Left ventricle myocardium inferior (tissue), 1 donor: ENCODE measurements at places on chromosomes 12 and 14. TPM values are rescaled to one million over a fixed set of nuclear protein-coding genes. Genes with fewer than 3 reads are reported as not detected.
A peak's percentile ranks its signal among the peaks of the same experiment; 100 is the strongest.

- DNase-seq = no peak
Measured at GRCh38 chr14:92440345-92441003, 73.1 kb upstream of the RIN3 start.

- DNase-seq = no peak
Measured at GRCh38 chr12:95693689-95694088, 96.9 kb downstream of the NTN4 start.

GRCh38 chr12:85036234-85036707 lies at the start of the genes LRRIQ1 and TSPAN19:
TSS of gene LRRIQ1 (plus strand) at chr12:85036351. CDS start at chr12:85038177, 1,826 bp downstream.
TSS of gene TSPAN19 (minus strand) at chr12:85036277. CDS start at chr12:85029946, 6,331 bp downstream.
- peak; percentile 20 for DNase-seq

- no peak for DNase-seq
Measured at GRCh38 chr14:92259613-92260357, 63.2 kb upstream of the SLC24A4 start.

- DNase-seq = no peak
Measured at GRCh38 chr14:76687611-76688382, 73.5 kb upstream of the VASH1 start.

GRCh38 chr14:35286003-35286600 lies 6.1 kb upstream of the PSMA6 start:
- DNase-seq = no peak

DNA sequence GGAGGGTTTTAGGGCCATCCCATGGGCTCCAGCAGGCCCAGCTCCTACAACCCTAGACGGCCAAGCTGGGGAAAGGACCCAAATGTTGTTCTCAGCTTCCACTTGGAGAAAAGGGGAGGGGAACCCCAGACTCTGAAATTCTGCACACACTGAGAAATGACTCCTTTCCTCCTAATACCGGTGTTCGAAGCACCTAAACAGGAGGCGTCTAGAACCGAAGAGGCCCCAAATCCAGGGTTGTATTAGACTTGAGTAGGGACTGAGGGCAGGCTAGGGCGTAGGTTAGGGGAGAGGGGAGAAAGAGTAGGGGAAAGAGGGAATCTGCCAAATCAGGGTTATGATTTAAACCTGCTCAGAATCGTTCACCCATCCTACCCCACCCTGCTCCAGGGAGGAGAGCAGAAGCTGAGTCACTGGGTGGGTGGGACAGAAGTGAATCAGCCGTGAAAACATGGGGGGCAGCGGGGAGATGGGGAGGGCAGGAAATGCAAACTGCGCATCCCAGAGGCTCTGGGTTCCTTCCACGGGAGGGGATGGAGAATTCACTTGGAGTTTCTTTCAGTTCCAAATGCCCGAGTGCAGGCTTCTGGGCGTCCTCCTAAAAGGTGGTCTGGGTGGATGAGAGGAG lies 1.0 kb downstream of the IGFBP6 start:
- peak; percentile 37 for DNase-seq

DNA sequence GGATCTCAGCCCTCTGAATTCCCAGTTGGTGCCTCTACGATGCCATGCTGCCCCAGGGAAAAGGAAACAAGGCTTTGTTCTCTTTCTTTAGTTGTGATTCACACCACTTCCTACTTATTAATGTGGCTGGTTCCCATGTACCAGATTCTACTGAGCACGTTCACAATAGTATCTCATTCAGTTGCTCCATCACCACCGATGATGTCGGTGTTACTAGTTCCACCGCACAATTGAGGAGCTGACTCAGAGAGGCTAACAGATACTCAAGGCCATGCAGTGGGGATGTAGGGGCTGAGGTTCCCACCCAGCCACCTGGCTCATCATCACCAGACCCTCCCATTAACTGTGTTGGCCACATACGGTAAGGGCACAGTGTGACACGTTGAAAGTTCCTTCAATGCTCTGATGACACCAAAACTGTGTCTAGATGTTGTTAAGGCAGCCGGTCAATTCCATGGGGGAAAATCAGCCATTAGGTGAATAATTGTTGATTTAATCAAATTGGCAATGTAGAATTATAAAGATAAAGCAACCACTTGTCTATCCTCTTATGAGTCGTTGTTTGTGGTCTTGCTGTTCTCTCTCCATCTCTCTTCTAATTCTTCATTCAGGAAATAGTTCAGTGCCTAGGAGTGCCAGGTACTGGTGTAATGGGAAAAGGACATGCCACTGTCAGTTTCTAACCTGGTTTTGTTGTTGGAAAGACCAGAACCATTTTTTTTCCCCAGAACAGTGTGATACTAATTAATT lies 244.2 kb upstream of the CRY1 start:
- DNase-seq = no peak

DNA sequence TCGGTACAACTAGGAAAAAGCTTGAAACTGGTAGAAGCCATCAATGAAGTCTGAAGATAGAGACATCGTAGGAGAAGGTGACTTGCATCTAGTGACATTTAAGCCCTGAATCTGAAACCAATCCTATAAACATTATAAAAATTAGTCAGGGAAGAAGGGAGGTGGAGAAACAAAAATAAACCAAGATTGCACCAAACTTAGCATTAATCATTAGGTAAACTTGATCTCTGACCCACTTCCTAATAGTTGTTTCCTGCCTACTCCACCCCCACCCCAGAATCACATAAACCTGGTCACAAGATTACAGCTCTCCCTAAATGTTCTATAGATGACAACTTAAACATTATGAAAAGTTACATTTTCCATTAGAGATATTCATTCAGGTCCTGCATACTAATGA lies 40.4 kb downstream of the TSPAN19 start:
- DNase-seq = no peak

DNA sequence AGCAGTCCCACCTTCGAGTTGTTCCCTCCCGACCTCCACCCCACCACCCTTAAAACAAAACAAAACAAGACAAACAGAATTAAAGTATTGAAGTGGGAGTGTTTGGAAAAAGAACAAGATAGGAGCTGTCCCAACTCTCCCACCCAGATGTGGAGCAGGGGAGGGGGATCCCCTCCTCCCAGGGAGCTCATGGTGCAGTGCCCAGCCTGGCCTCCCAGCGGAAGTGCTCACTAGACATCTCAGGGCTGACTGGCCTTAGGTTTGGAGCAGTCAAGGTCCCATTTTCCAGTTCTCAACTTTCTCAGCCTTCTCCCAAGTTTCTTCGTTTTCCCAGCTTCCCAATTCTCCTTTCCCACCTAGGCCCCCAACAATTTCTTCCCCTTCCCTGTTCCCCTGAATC lies 2.9 kb downstream of the SP7 start:
- no peak for DNase-seq

GRCh38 chr12:70691018-70691672 lies 53.9 kb upstream of the PTPRB start:
- DNase-seq = no peak

DNA sequence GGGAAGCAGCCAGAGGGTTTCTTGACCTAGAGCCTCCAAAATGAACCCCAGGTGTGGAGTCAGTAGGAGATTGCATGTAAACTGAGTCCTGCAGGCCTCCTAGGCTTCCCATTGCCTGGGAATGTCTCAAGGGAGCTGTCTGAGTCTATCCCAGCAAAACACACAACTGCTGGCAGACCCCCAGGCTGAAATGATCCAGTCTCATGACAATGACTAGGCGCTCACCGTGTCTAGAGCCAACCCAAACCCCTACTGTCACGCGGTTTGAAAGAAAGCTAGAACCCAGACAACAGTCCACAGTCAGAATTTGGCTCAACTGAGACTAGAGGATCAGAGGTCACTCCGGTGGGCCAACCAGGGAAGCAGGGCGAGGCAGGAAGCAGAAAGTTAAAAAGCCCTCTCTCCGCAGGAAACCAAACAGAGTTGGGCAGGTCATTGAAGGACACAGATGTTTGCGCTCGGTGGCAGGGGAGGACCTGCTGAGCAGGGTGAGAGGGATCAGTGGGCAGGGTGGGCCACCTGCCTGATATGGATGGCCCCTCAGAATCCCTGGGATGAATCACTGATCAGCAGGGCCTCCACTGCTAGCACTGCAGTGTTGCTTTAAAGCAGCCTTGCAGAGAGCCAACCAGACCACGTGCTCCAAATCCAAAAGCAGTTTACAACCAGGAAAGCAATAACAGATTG lies 23.8 kb downstream of the ACTN1 start:
- no peak for DNase-seq

- no peak for DNase-seq
Measured at GRCh38 chr14:90741682-90741946, 74.6 kb downstream of the TTC7B start.

- DNase-seq = peak; percentile 73
Measured at GRCh38 chr14:22836301-22837113, at the start of gene MMP14. TSS of gene MMP14 (plus strand) at chr14:22836585. CDS start at chr14:22836818, 233 bp downstream.

DNA sequence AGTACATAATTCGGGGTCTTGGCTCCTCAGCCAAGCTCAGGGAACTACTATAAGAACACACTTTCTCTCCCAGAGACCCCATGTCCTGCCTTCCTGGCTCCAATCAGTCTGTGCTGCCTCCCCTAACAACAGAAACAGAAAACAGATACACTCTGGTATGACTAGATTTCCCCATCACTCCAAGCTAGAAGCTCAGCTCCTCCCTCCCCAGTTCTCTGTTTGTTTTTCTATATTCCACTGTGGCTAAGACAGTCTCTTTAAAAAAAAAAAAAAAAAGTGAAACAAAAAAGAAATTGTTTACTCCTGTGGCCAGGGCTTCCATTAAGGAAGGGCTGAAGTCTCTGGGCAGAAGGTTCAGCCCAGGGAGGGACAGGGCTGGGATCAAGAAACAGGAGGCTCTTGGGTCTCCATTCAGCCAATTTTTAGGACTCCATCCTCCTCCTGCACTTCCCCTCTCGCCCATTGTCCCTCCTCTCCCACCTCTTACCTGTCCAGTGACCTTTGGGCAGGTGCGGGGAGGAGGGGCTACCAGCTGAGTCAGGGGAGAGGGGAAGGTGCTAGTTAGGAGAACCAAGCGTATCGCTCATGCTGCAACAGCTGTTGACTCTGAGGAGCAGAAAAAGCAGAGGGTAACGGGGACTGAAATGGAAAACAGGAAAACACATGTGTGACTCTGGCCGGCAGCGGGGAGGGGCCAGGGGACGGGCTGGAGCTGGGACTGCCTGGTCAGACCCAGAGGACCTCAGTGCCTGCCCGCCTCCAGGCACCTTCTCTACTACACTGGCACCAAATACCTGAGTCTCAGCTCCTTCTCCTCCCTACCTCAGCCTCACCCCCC lies 4.1 kb upstream of the SLC7A7 start:
- DNase-seq = peak; percentile 55

- no peak for DNase-seq
Measured at GRCh38 chr12:26567126-26567525, 265.9 kb downstream of the ITPR2 start.

DNA sequence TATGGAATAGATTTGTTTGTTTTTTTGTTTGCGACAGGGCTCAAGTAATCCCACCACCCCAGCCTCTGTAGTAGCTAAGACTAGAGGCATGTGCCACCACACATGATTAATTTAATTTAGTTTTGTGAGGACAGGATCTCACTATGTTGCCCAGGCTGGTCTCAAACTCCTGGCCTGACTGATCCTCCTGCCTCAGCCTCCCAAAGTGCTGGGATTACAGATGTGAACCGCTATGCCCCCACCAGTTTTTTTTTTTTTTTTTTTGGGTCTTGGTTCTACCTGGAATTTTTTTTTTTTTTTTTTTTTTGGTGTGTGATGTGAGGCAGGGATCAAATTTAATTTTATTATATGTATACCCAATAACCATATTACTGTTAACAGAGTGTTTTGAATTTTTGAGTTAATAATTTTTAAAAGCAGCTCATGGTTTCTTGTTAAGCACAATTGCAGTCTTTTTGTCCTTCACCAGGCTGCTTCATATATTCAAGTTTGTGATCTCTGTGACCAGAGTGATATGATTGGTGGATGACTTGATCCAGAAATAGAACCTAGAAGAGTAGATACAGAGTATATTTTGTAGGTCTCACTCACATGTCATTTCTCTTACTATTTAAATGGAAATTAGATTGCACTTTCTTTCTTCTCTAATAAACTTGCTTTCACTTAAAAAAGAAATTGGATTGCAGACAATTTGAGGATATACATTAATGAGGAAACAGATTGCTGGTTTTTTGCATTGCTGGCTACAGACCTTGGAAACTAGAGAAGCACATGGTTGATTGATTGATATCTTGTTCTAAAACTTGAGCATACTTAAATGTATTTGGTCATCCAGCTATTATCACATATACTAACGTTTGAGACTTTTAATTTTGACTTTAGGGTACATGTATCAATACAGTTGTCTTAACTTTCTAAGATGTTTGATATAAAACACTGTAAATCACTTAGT lies 13.2 kb downstream of the ADIPOR2 start:
- DNase-seq = no peak

- no peak for DNase-seq
Measured at GRCh38 chr14:34436118-34436905, 25.7 kb downstream of the SPTSSA start.

DNA sequence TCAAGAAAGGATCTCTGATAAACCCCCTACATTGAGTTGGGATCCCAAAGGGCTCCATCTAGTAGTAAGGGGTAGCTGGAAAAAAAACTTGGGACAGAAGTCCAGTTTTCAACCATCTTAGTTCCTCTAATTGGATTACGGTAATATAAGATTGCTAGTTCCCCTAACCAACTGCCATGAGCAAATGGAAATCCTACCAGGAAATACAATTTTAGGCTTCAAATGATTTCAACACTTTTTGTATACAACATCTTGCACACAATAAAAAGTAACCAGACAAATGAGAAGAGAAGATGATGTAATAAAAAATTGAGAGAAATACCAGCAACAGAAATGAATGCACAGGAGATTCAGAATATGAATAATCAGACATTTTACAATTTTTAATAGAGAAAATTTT lies 73.0 kb downstream of the TSHR start:
- DNase-seq = no peak

DNA sequence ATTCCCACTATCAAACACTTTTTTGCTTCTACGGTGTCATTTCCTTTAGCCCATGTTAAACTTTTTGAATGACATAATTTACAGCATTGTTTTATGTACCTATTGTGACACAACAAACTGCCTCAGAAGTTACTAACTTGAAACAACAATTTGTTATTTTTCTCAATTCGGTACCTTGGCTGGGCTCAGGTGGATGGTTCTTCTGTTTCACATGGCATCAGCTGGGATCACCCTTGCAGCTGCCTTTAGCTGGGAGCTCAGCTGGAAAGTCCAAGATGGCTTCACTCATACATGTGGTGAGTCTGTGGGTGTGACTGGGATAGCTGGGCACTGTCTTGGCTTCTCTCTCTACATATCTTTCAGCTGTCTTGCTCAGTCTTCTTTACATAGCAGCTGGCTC lies 156.0 kb downstream of the GXYLT1 start:
- no peak for DNase-seq

GRCh38 chr12:132563911-132564310 lies 46.5 kb downstream of the LRCOL1 start:
- no peak for DNase-seq

- DNase-seq = no peak
Measured at GRCh38 chr12:131756441-131756840, 45.6 kb downstream of the SFSWAP start.

GRCh38 chr14:36856095-36856878 lies 194.6 kb downstream of the PAX9 start:
- DNase-seq = no peak

TMEM119 gene
- total RNA-seq = 1.3 TPM

LRRC43 gene
- 0.74 TPM for total RNA-seq

NFE2 gene
- total RNA-seq = 0.71 TPM

METAP2 gene
- 50.6 TPM for total RNA-seq

NEUROD4 gene
- total RNA-seq = not detected

TAC3 gene
- not detected for total RNA-seq

DTX3 gene
- 22.3 TPM for total RNA-seq

CDH24 gene
- 2.1 TPM for total RNA-seq

MYH6 gene
- total RNA-seq = 1,823 TPM

CACNA1C gene
- total RNA-seq = 137 TPM

ACSS3 gene
- 24.5 TPM for total RNA-seq
